ENCODE measurements at places on chromosomes 16 and 17. TPM values are rescaled to one million over a fixed set of nuclear protein-coding genes. Genes with fewer than 3 reads are reported as not detected.

Gene SLC13A5
- 8.5 TPM for total RNA-seq

DNA sequence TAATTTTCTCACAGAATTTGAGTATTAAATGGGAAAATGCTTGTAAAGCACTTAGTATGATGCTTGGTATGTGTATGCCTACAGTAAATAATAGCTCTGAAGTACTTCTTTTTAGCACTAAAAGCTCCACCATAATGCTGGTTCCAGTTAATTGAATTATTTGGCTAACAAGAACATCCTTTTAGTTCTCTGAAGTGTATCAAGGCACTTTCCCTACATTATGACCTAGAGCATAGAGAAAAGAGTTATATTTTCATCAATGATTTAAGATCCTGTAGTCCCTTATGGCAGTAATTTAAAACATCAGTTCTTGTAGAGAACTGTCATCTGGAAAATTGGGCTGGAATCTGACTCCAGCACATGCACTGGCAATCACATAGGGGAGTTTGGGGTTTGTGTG, 21.9 kb upstream of the PHAF1 start:
- no peak for DNase-seq

- no peak for DNase-seq
Observed at GRCh38 chr16:29316761-29317183, 89.7 kb downstream of the NPIPB11 start.

Gene PLK1
- 3.4 TPM for total RNA-seq

- no peak for DNase-seq
Observed at GRCh38 chr17:10050597-10051101, 145.6 kb upstream of the RCVRN start.

DNA sequence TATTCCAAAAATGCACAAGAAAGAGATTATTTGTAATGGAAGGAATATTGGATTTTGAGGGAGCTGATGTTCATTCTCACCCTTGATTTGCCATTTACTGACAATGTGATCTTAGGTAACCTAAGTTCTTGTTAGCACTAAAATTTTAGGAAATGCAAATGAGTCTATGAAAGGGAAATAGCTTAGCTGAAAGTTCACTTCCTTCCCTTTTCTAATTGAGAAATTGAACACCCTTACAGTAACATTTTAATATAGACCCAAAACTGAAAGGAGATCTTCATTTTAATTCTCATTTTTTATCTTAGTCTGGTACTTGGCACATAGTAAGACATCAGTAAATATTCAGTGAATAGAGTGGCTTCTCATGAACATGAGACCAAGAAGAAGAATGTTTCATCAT, 10.9 kb upstream of the WSB1 start:
- DNase-seq = no peak

Gene IL21R
- total RNA-seq = 0.19 TPM

Gene ASIC2
- 25.4 TPM for total RNA-seq

Gene HSD11B2
- total RNA-seq = 13.3 TPM

DNA sequence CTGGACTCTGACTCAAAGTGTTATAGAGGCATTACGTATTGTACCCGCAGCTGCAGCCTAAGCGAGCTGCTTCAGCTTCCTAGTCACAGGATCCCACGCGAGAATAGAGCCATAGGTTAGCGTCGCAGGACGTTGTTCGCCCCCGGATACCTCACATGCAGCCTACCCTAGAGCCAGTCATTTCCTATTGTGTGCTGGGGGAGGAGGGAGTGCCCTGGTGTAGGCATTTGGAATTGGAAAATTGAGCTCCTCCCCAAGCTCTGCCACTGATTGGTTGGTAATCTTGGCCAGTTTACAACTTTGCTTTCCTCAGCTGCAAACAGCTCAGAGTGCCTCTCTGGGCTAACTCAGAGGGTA, 530 bp downstream of the NAA60 start:
- DNase-seq = no peak

- DNase-seq = no peak
Observed at GRCh38 chr17:49783071-49783715, 5.3 kb upstream of the KAT7 start.

Gene DHX58
- total RNA-seq = 13.2 TPM
